ENCODE measurements at places on chromosomes 12 and 14.

DNA sequence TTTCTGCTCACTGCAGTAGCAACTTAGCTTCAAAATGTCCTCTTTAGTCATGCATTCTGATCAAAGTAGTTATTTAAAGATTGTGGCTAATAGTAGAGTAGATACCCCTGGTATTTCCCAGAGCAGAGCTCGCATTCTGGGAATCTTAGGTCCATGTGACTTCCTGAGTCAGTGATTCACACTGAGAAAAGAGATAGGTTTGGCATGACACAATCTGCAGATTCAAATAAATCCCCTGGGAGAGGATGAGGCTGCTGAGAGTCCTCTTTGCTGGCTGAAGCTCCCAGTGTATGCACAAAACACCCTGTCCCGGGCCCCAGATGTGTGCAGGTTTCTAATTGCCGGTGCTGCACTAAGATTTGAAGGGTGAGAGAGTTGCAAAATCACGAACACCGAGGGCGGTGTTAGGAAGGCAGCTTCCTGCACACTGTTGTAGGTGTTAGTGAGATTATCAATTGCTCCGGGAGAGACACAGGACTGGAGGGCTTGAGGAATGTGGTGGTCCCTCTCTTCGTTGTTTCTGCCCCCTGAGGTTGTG is 233.2 kb downstream of the NRXN3 start:
- DNase-seq = peak; percentile 96

GRCh38 chr12:60096727-60097126 is 500.9 kb downstream of the SLC16A7 start:
- DNase-seq = no peak

- no peak for DNase-seq
Measured at GRCh38 chr14:58966997-58967396, 221.5 kb upstream of the DAAM1 start.

DNA sequence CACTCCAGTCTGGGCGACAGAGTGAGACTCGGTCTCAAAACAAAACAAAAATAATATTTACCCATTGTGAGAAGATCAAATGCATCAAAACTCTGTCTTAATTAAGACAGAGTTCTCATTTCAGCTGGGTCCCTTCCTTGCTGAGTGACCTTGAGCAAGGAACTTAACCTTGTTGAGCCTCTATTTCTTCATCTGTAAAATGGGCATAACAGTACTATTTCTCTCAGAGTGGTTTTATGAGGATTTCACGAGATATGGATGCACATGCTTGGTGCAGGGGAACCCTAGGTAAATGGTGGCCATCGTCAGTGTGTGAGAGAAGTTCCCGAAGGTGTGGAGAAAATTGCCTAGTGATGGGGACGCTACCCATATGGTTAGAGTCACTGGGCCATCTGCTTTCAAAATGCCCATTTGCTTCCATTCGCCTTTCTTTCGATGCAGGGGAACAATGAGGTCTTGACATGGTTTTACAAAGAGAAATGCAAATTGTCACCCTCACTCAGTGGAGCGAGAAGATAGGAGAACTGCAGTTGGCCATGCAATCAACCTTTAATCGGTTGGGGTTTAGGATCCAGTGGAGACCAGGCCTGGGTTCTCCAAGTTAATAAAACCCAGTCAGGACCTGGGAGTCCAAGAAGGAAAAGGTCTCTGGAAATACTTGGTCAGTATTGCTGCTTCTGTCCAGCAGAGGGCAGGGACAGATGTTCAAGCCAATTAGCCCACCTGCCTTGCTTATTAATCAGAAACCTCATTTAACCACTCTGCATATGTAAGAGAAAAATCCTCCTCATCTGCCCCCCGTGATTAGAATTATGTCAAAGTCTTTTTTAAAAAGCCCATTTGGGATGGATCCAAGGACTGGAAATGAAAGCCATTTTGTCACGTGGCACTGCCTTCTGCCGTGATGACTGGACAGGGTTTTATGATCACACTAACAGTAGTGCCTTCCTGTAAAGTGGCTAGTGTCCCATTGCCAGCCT is 37.2 kb downstream of the CFAP251 start:
- DNase-seq = peak; percentile 9

DNA sequence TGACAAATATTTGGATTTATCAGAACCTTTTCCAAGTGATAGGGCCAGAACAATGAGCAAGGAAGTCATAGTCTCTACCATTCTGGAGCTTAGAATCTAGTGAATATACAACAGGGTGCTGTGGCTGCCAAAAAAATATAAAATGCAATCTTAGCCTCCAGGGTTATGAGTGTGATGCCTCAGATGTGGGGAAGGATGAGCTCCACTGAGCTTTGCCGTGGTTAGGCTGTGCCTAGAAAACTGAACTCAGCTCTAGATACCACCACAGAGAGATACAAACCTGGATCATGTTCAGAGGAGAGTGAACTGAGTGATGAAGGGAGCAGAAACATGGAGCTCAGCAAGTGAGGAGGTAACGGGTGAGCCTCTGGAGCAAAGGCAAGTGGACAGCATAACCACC is 138.1 kb upstream of the HIF1A start:
- DNase-seq = peak; percentile 61

DNA sequence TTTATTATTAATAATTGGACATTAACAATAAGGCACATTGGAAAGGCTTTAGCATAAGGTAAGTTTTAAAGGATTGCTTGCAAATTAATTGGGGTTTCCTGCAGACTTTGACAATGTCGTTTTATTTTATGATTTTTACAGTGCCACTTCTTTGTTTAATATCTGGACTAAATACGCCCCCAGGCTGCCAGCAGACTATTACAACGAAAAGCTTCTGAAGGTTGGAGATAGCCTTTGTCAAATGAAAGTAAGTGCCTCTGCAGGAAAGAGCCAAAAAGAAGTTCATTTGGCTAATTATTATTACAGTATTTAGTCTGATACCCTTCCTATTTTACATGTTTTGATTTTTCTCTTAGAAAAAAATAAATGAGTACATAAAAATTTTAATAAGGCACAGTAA is 11.3 kb downstream of the CFAP54 start:
- no peak for DNase-seq

DNA sequence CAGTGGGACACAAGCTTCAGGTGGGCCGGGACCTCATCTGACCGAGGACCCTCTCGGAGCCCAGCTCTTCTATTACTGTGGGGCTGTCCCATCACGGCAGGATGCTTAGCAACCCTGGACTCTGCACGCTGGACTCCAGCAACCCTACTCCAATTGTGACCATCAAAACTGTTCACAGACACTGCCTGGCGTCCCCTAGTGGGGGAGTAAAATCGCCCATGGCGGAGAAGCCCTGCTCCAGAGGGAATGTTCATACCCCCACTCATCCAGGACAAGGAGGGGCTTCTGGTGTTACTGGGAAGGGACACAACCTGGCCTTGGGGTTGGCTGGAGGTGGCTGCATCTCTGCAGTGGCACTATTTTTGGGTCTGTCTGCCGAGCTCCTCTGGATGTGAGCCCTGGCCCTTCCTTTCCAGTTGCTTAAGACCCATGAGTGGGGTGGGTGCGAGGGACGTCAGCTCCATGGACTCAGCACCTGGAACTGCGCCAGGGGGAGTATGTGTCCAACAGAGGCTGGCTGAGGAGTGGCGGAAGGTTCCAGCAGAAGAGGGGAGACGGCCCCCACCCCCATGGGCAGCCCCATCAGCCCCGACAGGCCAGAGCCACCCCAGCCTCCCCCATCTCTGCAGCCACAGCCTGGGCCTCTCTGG is 103.8 kb downstream of the RFLNA start:
- DNase-seq = no peak

GRCh38 chr14:103111232-103111868 is 11.9 kb upstream of the TNFAIP2 start:
- peak; percentile 74 for DNase-seq

- no peak for DNase-seq
Measured at GRCh38 chr12:116199160-116199706, 78.3 kb downstream of the MED13L start.

- DNase-seq = no peak
Measured at GRCh38 chr14:32211068-32211404, 8.0 kb upstream of the RNU6-8 start.

GRCh38 chr12:3003357-3003992 is 44.3 kb downstream of the TEAD4 start:
- DNase-seq = no peak

DNA sequence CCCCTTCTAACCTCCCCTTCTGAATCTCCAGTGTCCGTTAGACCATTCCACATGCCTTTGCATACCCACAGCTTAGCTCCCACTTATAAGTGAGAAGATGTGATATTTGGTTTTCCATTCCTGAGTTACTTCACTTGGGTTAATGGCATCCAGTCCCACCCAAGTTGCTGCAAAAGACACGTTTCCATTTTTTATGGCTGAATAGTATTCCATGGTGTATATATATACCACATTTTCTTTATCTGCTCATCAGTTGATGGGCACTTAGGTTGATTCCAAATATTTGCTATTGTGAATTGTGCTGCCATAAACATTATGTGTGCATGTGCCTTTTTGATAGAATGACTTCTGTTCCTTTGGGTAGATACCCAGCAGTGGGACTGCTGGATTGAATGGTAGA is 67.8 kb downstream of the MVK start:
- no peak for DNase-seq

GRCh38 chr12:48782457-48783395 is 6.2 kb downstream of the ADCY6 start:
- no peak for DNase-seq

- DNase-seq = no peak
Measured at GRCh38 chr14:53954551-53955228, 1.9 kb downstream of the BMP4 start.

GRCh38 chr14:74691456-74691855 is 21.4 kb downstream of the AREL1 start:
- no peak for DNase-seq

DNA sequence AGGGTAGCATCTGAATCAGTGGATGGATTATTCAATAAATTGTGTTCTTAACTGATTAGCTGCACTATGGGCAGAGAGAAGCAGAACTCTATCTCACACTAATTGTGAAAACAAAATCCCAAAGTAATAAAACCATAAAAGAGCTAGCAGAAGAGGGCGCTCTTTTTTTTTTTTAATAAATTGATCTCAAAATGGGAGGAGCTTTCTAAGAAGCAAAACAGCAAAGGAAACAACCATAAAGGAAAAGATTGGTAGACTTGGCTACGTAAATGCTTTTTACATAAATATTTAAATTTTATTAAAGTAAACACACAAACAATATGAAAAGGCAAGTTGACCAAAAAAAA is 1.5 kb upstream of the TM7SF3 start:
- peak; percentile 60 for DNase-seq

DNA sequence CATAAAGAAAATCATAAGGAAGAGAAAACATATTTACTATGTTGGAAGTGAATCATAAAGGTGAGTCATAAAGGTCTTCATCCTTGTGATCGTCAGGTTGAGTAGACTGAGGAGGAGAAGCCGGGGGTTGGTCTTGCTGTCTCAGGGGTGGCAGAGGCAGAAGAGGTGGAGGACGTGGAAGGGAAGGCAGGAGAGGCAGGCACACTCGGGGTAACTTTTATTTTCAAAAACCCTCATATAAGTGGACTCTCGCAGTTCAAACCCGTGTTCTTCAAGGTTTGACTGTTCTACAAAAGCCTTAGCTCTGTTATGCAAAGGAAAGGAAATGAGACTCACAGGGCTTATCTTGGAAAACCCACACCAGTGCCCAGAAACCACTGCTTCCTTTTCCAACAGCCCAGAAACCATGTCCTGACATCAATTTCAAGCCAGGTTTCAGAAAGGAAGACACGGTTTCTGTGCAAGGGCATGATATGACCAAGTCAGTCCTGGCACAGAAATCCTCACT is 14.0 kb downstream of the SMCO2 start:
- DNase-seq = peak; percentile 67

DNA sequence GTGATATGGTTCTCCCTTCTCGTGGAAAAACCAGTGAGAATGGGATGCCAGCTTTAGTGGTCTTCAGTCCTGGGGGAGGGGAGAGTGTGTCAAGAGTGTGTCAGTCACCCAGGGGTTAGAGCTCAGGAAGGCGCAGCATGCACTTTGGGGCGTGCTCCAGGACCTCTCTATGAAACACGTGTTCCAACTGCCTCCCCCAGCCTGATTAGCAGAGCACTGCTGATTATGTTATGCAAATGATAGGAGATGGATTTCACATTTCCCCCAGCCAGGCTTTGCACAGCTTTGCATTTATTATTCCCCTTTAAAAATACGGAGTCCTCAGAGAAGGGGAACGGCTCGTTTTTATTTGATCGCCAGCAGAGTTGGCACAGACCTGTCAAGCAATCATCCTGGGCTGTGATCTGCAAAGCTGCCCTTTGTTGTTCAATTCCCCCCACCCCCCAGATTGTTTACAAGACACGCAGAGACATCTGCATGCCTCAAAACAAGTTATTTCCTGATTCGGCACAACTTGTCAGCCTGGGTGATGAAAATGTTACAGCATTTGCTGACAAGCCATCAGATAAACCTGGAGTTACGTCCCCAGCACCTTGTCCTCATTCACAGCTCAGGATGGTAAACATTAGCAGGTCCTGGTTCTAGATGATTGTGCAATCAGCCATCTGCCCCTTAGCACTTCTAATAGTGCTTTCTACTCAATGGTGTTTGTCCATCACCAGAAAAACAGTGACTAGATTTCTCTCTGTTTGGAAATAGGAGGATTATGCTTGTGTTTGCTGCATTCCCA is 196.5 kb downstream of the NOVA1 start:
- DNase-seq = no peak

DNA sequence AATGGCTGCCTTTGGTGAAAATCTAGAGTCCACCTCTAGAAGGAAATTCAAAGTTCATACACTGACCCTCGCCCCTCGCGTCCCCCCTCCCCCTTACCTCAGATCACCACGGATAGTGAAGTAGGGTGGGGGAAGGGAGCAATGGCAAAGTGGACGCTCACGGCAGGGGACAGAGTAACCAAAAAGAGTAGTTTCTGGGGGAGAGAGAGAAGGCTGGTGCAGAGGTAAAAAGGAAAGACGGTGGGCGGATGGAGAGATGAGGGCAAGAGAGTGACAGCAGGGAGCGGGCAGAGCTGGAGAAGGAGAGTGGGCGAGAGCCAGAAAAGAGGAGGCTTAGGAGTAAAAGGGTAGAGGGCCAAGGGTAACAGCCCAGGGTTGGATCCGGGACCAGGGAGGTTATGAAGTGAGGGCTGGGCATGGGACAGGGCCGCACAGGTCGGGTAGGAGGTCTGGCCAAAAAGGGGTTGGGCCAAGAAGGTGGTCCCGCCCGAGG is 423 bp downstream of the ALDH6A1 start:
- no peak for DNase-seq

- DNase-seq = no peak
Measured at GRCh38 chr14:68820536-68820935, 27.7 kb upstream of the ZFP36L1 start.

- DNase-seq = peak; percentile 10
Measured at GRCh38 chr12:47561746-47562145, 144.1 kb downstream of the RPAP3 start.

- no peak for DNase-seq
Measured at GRCh38 chr12:58616618-58617017, 303.7 kb downstream of the LRIG3 start.
